ENCODE measurements at places on chromosomes 5 and 9.

DNA sequence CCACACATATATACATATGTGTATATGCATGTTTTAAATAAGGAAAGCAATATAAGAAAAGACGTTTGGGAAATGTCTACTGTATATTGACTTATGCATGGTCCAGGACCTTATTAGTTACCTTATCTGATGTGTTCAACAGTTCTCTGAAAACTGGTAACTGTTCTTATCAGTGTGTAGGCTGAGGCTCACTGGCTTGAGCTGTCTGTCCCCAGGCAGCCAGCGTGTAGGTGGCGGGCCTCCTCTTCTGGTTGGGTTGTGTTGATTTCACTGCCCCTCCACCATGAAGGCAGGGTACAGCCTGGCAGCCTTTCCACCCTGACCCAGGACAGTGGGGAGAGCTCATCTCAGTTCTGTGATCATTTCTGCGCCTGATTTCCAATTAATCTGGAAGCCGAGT, 38.7 kb upstream of the SEMA4D start:
- no peak for DNase-seq

GRCh38 chr9:97983589-97984187, 547 bp downstream of the ANP32B start:
- no peak for DNase-seq

GRCh38 chr5:7805379-7805778, 45.6 kb downstream of the CFAP90 start:
- no peak for DNase-seq

GRCh38 chr9:137485343-137486140, 26.4 kb upstream of the NSMF start:
- no peak for DNase-seq
